Small intestine (tissue), 16 donors: ENCODE measurements at places on chromosomes 16 and 17. TPM values are rescaled to one million over a fixed set of nuclear protein-coding genes. Genes with fewer than 3 reads are reported as not detected.
A peak's percentile ranks its signal among the peaks of the same experiment; 100 is the strongest.

GRCh38 chr16:57134982-57135381 lies 42.6 kb downstream of the CPNE2 start:
- H3K4me3 ChIP-seq: no peak overlapping the region
- H3K27ac ChIP-seq: no peak overlapping the region
- H3K27me3 ChIP-seq: no peaks in the 10 kb centered on the region

Gene CLEC3A
- polyA plus RNA-seq: not detected

Gene ACSM2B
- polyA plus RNA-seq: not detected

- peaks cover 43% of the 10 kb centered on the region for H3K4me1 ChIP-seq
- no peak overlapping the region for H3K27ac ChIP-seq
- no peak overlapping the region for H3K4me3 ChIP-seq
- no peaks in the 10 kb centered on the region for H3K27me3 ChIP-seq
Measured at GRCh38 chr16:87486713-87487247, 6.0 kb downstream of the ZCCHC14 start.

DNA sequence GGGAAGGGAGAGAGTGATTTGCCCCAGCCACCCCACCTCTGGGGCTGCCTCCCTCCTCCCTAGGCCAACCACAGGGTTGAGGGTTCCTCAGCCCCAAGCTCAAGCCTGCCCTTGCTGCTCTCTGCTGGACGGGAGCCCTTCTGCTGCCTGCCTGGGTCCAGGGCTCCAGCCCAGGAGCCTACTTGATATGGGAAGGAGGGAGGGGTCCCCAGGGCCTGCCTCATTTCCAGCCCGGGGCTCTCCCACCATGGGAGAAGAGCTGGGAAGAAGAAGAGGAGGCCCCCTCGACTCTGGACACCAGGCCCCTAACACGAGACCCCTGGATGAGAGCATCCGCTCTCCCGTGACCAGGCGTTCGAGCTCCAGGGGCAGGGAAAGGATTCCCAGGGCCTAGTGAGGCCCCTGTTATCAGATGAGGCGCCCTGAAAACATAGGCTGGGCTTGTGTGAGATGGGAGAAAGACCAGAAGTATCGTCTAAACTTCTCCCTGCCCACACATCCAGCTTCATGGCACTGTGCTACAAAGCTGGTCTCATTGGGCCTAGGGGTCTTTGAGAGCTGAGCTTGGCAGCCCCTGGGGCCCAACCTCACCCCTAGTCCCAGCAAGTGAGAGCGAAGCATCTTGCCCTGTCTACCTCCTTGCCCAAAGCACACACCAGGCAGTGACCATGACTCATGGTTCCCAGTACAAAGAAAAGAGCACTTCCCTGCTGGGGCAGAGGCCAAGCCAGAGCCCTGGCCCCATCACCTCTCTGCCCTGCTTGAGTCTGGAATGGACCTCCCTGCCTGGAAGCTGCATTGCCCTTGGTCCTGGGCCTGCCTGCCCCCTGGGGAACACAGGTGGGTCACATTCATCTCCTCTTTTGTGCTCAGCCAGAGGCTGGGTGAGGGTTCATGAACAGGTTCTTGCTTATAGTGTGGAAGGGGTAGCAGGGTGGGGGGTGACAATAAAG lies 987 bp downstream of the SLC16A5 start:
- peak overlapping the region; percentile 99 for H3K27ac ChIP-seq
- H3K4me1 ChIP-seq: peaks cover 2% of the 10 kb centered on the region
- peak; percentile 84 for DNase-seq
- peaks cover 12% of the 10 kb centered on the region for H3K36me3 ChIP-seq

Gene LRRC37A
- polyA plus RNA-seq: 2.2 TPM

GRCh38 chr16:57036945-57037344 lies 47.6 kb downstream of the NLRC5 start:
- H3K27me3 ChIP-seq: no peaks in the 10 kb centered on the region
- DNase-seq: no peak
- H3K4me3 ChIP-seq: no peak overlapping the region

DNA sequence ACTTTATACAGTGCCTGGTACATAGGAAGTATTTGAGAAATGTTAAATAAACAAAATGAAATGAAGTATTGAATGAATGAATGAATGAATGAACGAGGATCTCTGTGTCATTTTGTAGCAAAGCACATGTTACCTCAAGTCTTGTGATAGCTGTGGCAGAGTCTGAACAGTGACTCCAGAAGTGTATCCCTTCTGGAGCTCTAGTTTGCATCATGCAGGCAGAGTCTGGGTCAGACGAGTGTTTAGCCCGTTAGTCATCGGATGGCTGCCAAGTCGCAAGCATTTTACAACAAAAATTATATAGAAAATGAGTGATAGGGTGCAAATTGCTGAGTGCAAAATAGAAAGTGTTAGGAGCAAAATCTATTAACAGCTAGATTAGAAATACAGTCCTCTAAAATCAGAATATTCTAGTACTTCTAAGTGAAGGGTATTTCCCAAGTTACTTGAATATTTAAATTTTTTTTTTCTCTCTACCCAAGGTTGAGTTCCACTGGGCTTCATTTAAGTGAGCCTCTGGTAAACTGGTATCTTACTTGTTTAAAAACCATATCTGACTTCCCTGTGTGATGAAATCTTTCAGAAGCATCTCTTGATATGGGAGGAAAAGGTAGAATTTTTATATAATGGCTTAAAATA lies 113.3 kb downstream of the FTO start:
- no peak overlapping the region for H3K4me3 ChIP-seq
- no peaks in the 10 kb centered on the region for H3K4me1 ChIP-seq
- no peak overlapping the region for H3K27ac ChIP-seq
- no peak for DNase-seq
- H3K27me3 ChIP-seq: no peaks in the 10 kb centered on the region

GRCh38 chr17:67884741-67885140 lies 59.4 kb downstream of the BPTF start:
- no peak overlapping the region for H3K27ac ChIP-seq
- no peaks in the 10 kb centered on the region for H3K4me1 ChIP-seq
- H3K36me3 ChIP-seq: peaks cover 2% of the 10 kb centered on the region
